ENCODE measurements at places on chromosomes 7 and 10.

GRCh38 chr10:111018021-111018420, 58.8 kb upstream of the ADRA2A start:
- H3K27ac ChIP-seq, result no peak overlapping the region
- H3K4me1 ChIP-seq, result no peaks in the 10 kb centered on the region
- H3K27me3 ChIP-seq, result no peaks in the 10 kb centered on the region
- DNase-seq, result no peak

- H3K27me3 ChIP-seq, result no peaks in the 10 kb centered on the region
- no peaks in the 10 kb centered on the region for H3K36me3 ChIP-seq
- no peak overlapping the region for H3K4me3 ChIP-seq
- no peaks in the 10 kb centered on the region for H3K4me1 ChIP-seq
Observed at GRCh38 chr10:6530966-6531365, 49.1 kb downstream of the PRKCQ start.

DNA sequence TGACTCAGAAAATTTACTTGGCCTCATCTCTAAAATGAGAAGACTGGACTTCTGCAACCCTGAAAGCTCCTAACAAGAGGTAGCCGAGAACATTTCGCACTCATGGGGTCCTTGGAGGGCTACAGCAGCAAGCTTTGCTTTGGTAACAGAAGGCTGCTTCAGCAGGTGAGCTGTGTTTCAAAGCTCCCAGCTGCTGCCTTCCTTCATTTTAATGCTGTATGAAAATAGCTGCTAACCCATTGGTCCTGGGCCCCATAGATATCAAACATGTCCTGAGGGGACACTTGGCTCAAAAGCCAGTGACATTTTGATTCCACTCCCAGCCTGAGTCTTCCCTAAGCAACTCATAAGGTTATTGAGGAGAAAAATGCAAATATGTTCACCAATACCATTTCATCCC, 14.3 kb upstream of the MALSU1 start:
- no peaks in the 10 kb centered on the region for H3K36me3 ChIP-seq
- no peaks in the 10 kb centered on the region for H3K27me3 ChIP-seq
- no peak overlapping the region for H3K27ac ChIP-seq
- DNase-seq, result no peak

- DNase-seq, result no peak
- H3K27me3 ChIP-seq, result no peaks in the 10 kb centered on the region
- no peaks in the 10 kb centered on the region for H3K36me3 ChIP-seq
- H3K4me3 ChIP-seq, result no peak overlapping the region
Observed at GRCh38 chr7:136741941-136742340, 126.5 kb upstream of the CHRM2 start.

DNA sequence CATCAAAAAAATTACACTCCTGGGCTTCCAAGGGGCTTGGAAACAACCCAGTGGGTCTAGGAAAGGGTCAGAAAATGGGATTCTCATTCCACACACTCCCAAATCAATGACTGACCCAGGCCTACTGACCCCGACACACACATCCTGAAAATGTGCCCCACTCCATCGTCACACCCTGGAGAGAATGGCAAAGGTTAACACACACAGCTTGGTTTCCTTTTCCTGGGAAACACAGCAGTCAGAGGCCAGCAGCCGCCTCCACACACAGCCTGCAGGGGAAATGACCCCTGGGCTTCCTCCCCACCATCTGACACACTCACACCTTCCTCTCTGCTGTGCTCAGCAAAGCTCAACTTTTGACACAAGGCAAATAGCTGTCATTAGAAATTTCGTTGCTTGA, 42.9 kb downstream of the SH3PXD2A start:
- H3K4me1 ChIP-seq, result peaks cover 10% of the 10 kb centered on the region
- no peak overlapping the region for H3K4me3 ChIP-seq
- H3K27me3 ChIP-seq, result no peaks in the 10 kb centered on the region
- peak overlapping the region; percentile 44 for H3K27ac ChIP-seq
- peak; percentile 68 for DNase-seq
- H3K36me3 ChIP-seq, result no peaks in the 10 kb centered on the region

- peak overlapping the region; percentile 58 for H3K27ac ChIP-seq
- no peaks in the 10 kb centered on the region for H3K27me3 ChIP-seq
- no peak overlapping the region for H3K4me3 ChIP-seq
- H3K36me3 ChIP-seq, result no peaks in the 10 kb centered on the region
- no peak for DNase-seq
- H3K4me1 ChIP-seq, result peaks cover 2% of the 10 kb centered on the region
Observed at GRCh38 chr10:24872790-24873182, 79.6 kb downstream of the PRTFDC1 start.

DNA sequence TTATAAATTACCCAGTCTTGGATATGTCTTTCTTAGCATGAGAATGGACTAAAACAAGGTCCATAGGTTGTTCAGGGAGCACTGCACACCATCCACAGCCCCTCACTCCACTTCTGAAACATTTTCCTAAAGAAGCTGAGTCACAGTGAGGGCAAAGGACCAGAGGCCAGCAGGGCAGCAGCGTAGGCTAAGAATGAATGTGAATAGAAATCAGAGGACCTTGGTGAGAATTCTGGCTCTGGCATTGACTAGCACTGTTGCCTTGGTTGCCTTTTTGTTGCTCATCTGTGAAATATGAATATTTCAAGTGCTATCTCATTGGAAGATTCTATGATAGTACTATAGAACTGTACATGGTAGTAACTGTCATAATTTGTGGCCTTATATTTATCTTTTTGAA, 41.7 kb upstream of the TOMM7 start:
- H3K4me1 ChIP-seq, result peaks cover 22% of the 10 kb centered on the region
- H3K4me3 ChIP-seq, result no peak overlapping the region
- no peaks in the 10 kb centered on the region for H3K36me3 ChIP-seq
- H3K27ac ChIP-seq, result no peak overlapping the region

GRCh38 chr10:17648243-17649035, 4.5 kb downstream of the STAM start:
- H3K4me1 ChIP-seq, result peaks cover 39% of the 10 kb centered on the region
- no peak overlapping the region for H3K27ac ChIP-seq
- H3K4me3 ChIP-seq, result no peak overlapping the region
- DNase-seq, result no peak

DNA sequence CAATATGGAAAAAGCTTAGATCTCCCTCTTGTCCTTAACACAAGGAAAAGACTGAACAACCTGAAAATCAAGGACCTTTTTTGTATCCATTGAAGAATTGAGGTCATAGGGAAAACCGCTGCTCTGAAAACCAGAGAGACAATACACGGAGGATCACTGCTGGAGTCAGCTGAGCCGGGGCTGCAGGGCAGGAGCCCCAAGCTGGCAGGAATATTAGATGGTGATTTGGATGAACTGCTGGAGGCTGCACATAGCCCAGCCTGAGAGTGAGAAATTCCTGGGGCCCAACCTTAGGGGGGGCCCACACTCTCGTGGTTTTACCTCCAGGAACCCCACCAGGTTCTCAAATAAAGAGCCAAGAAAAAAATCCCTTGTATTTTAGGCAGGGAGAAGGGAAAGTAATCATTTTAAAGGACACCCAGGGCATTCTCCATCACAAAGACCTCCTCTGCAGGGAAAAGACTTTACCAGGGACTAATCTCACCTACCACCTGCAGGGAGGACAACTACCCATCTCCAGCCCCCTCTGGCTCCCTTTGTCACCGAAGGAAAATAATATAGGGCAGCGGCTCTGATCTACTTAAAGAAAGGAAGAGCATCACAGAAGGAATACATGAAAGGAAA, 55.4 kb upstream of the RNF32 start:
- H3K27ac ChIP-seq, result no peak overlapping the region
- no peaks in the 10 kb centered on the region for H3K4me1 ChIP-seq
- no peak overlapping the region for H3K4me3 ChIP-seq

- no peaks in the 10 kb centered on the region for H3K4me1 ChIP-seq
- DNase-seq, result peak; percentile 53
- H3K27ac ChIP-seq, result no peak overlapping the region
- H3K4me3 ChIP-seq, result no peak overlapping the region
- H3K27me3 ChIP-seq, result no peaks in the 10 kb centered on the region
- no peaks in the 10 kb centered on the region for H3K36me3 ChIP-seq
Observed at GRCh38 chr10:86253091-86254072, 113.2 kb downstream of the GRID1 start.

DNA sequence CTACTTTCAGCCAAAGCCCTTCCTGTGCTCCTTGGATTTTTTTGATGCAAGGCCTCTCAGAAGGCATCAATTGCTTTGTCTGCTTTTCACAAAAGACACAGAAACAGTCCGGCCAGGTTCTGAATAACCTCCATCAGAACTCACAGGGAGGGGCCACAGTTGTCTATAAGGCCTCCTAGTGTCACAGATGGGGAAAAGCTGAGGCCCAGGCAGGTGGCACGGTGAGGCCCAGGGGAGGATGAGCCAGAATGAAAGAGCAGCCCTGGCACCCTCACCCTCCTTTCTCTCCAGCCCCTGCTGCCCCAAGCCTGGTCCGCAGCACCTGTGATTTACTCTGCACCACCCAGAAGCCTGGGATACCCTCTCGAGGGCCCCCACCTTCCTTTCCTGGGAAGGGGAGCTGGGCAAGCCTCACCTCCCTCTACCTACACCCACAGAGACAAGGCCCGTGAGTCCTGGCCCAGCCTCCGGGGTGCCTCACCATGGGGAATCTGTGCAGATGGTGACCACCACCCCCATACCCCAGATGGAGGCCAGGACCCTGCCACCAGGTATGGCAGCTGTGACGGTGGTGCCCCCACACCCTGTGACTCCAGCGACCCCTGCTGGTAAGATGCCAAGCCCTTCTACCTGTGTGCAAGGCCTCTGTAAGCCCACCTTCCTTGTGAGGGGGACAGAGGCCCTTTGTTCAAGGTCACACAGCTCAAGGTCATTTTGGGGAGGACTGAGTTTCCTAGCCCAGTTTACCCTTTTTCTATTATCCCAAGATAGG, 26.2 kb upstream of the ZNF467 start:
- no peak for DNase-seq
- H3K4me3 ChIP-seq, result no peak overlapping the region
- H3K27me3 ChIP-seq, result no peaks in the 10 kb centered on the region

- no peak for DNase-seq
- no peaks in the 10 kb centered on the region for H3K4me1 ChIP-seq
- no peak overlapping the region for H3K4me3 ChIP-seq
- H3K27me3 ChIP-seq, result no peaks in the 10 kb centered on the region
Observed at GRCh38 chr10:62402508-62402907, 28.3 kb downstream of the ZNF365 start.

DNA sequence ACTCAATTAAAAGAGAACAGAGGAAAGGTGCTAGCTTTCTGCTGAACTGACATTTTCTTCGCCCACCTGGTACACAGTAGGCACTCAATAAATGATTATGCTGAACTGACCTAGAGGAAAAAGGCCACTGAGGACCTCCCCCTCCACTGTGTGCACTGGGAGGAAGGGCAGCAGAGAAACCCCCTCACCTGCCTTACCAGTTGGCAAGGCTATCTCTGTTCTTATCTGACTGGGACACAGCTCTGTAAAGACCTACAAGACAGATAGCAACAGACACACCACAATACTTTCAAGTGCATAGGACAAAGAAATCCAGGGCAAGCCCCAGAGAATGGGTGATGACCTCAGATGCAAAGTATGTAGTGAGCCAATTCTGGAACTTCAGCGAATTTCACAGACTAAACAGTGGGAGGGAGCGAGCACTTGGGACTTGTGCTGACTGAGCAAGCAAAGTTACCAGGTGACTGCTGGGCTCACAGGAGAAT, 30.4 kb downstream of the PDLIM1 start:
- no peak for DNase-seq
- H3K36me3 ChIP-seq, result peaks cover 32% of the 10 kb centered on the region
- H3K27ac ChIP-seq, result peak overlapping the region; percentile 63

GRCh38 chr7:3955751-3956696, 655.0 kb downstream of the SDK1 start:
- no peak for DNase-seq
- no peak overlapping the region for H3K27ac ChIP-seq
- H3K4me3 ChIP-seq, result no peak overlapping the region
- H3K36me3 ChIP-seq, result no peaks in the 10 kb centered on the region
- H3K27me3 ChIP-seq, result no peaks in the 10 kb centered on the region

DNA sequence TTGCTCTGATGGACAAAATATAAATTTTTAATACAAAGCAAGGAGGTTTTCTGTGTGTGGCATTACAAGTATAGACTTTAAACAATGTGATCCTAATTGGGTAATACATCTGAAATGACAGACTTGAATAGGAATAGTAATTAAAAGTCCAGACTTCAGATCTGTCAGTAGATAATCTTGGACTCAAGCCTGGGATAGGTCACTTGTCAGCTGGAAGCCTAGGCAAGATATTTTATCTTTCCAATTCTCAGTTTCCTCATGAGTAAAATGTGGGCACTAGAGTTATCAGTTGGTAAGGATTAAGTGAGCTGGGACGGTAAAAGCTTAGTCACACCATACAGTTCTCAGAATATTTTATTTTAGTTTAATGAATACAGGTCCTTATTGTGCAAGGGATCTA, 10.4 kb upstream of the ZMYND11 start:
- no peaks in the 10 kb centered on the region for H3K27me3 ChIP-seq
- H3K27ac ChIP-seq, result no peak overlapping the region
- no peak for DNase-seq
- no peaks in the 10 kb centered on the region for H3K36me3 ChIP-seq
- H3K4me3 ChIP-seq, result no peak overlapping the region
- H3K4me1 ChIP-seq, result no peaks in the 10 kb centered on the region

DNA sequence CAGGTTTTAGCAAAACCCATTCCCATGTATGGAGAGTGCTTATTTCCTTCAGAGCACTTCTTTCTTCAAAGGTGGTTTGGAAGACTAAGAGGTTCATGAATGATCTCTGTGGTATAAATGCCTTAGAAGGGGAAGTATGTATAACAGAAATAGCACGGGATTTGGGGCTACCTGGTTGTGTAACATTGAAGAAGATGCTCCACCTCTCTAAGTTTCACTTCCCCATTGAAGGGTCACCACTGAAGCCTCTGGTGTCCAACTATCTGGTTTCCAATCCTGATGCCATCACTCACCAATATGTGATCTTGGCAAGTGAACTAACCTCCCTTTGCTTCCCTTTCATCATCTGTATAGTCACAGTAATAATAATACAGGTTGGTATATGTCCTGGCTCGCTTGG, 37.2 kb downstream of the CYCS start:
- H3K27me3 ChIP-seq, result no peaks in the 10 kb centered on the region
- no peaks in the 10 kb centered on the region for H3K36me3 ChIP-seq
- DNase-seq, result no peak

DNA sequence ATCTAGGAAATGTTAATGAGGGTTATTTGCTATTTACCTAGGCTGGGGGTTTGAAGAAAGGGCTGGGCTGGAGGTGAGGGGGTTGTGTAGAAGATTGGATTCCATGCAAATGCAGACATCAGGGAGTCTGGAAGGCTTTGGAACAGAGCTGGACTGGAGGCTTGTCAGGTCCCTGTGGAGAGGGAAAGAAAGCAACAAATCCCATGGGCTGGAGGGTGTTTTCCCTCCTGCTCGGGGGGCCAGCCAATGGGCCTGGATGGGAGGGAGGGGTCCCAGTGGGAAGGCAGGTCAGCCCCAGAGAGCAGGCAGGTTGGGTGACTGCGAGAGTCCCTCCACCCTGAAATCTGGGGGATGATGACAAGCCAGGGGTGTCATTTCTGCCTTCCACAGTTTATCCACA, 431.8 kb downstream of the RPS24 start:
- H3K27me3 ChIP-seq, result no peaks in the 10 kb centered on the region
- no peak overlapping the region for H3K4me3 ChIP-seq
- no peaks in the 10 kb centered on the region for H3K36me3 ChIP-seq
- DNase-seq, result no peak
